Right cardiac atrium (tissue), 5 donors: ENCODE measurements at places on chromosomes 5 and 9. TPM values are rescaled to one million over a fixed set of nuclear protein-coding genes. Genes with fewer than 3 reads are reported as not detected.

GRCh38 chr5:72338689-72339209 lies 18.6 kb downstream of the PTCD2 start:
- DNase-seq, result no peak

- peak; percentile 50 for DNase-seq
These were observed 23.6 kb upstream of the ANXA2R start for GRCh38 chr5:43063721-43064171.

DNA sequence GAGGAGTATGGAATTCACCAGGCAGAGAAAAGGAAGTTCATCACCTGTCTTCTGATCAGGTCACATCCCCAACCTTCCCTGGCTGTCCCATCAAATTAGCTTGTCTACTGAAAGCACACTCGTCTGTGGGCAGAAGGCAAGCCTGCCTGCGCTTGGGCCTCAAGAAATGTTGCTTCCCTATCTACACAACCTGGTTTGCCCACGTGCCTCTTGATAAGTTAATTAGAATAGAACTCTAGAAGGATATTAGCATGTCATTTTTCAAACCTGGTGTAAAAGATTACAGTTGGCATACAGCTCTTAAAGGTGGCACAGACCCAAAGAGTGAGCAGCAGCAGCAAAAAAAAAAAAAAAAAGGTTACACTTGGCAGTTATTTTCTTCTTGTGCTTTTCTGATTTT lies 5.1 kb downstream of the TTC23L start:
- DNase-seq, result no peak

DNA sequence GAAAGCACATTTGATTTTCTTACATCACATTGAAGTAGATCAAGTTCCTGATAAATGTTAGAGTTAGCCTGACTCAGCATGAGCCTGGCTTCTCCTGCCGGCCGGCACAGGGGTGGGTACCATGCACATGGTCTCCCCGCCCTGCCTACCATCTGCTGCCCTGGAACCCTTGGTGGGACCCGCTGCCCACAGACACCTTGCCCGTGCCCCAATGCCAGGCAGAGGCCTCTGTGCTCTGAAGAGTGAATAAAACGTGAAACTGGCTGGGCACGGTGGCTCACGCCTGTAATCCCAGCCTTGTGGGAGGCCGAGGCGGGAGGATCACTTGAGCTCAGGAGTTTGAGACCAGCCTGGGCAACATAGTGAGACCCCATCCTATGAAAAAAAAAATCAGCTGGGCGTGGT lies 17.3 kb downstream of the EXD3 start:
- peak; percentile 53 for DNase-seq

Gene PCDHGB5
- 3.3 TPM for polyA plus RNA-seq

- DNase-seq, result peak; percentile 29
These were observed 163.2 kb downstream of the LPAR1 start for GRCh38 chr9:110874963-110875674.

GRCh38 chr9:18396102-18396728 lies 77.7 kb upstream of the ADAMTSL1 start:
- no peak for DNase-seq

Gene CSF2
- polyA plus RNA-seq, result not detected

- DNase-seq, result no peak
These were observed 522.7 kb downstream of the HTR1A start for GRCh38 chr5:63439537-63439936.
